Spinal cord (tissue), 10 donors: ENCODE measurements at places on chromosomes 12 and 14. TPM values are rescaled to one million over a fixed set of nuclear protein-coding genes. Genes with fewer than 3 reads are reported as not detected.

MLEC gene
- 104 TPM for total RNA-seq

KLRC2 gene
- total RNA-seq: 29.0 TPM

LALBA gene
- total RNA-seq: not detected

PTHLH gene
- total RNA-seq: 7.7 TPM

PRKAB1 gene
- 17.4 TPM for total RNA-seq

LRP1-AS gene
- not detected for total RNA-seq

GLI1 gene
- 2.6 TPM for total RNA-seq

TPH2 gene
- 0.11 TPM for total RNA-seq

KCNJ8 gene
- 12.9 TPM for total RNA-seq

CHMP4A gene
- total RNA-seq: 44.2 TPM

GRCh38 chr12:123070267-123071081 is 80.4 kb downstream of the PITPNM2 start:
- H3K27ac ChIP-seq: no peak overlapping the region
- H3K27me3 ChIP-seq: no peaks in the 10 kb centered on the region
- H3K36me3 ChIP-seq: peaks cover 2% of the 10 kb centered on the region

DNA sequence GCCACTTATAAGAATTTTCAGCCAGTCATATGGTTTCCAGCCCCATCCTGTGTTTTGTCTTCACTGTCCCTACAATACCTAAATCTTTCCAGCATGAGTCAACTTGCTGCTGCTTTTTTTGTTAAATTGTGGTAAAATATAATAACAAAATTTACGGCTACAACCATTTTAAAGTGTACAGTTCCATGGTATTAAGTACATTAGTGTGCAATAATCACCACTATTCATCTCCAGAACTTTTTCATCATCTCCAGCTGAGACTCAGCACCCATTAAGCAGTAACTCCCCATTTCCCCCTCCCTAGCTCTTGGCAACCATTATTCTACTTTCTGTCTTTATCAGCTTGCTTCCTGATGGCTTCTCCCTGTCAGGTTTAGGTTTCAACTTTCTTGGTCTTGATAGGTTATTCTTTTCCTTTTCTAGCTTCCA is 39.1 kb downstream of the FRS2 start:
- no peak overlapping the region for H3K4me3 ChIP-seq
- DNase-seq: no peak
- no peak overlapping the region for H3K27ac ChIP-seq
- H3K27me3 ChIP-seq: no peaks in the 10 kb centered on the region
- H3K36me3 ChIP-seq: no peaks in the 10 kb centered on the region
- no peaks in the 10 kb centered on the region for H3K4me1 ChIP-seq

DNA sequence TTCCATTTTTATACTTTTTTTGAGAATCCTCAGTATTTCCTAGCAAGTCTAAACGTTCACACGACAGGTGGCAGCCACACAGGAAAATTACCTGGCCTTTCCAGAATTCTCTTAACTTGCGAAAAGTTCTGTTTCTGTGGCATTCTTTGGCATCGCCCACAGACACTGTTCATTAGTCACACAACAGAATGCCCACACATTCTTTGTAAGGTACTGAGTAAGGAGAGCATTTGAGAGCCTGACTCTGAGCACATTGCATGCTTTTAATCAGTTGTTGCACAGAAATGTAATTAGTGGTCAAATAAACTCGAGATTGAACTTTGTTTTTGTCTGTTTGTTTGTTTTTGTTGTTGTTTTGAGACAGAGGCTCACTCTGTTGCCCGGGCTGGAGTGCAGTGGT is 52.4 kb downstream of the LMNTD1 start:
- no peaks in the 10 kb centered on the region for H3K27me3 ChIP-seq
- no peak for DNase-seq
- H3K36me3 ChIP-seq: no peaks in the 10 kb centered on the region
- H3K4me3 ChIP-seq: no peak overlapping the region

GRCh38 chr14:59037086-59037485 is 151.4 kb upstream of the DAAM1 start:
- H3K4me1 ChIP-seq: no peaks in the 10 kb centered on the region
- no peaks in the 10 kb centered on the region for H3K27me3 ChIP-seq
- DNase-seq: no peak
- H3K36me3 ChIP-seq: no peaks in the 10 kb centered on the region

GRCh38 chr12:13088496-13088895 is 15.0 kb downstream of the GSG1 start:
- peaks cover 3% of the 10 kb centered on the region for H3K4me1 ChIP-seq
- H3K27ac ChIP-seq: no peak overlapping the region
- peaks cover 6% of the 10 kb centered on the region for H3K36me3 ChIP-seq

DNA sequence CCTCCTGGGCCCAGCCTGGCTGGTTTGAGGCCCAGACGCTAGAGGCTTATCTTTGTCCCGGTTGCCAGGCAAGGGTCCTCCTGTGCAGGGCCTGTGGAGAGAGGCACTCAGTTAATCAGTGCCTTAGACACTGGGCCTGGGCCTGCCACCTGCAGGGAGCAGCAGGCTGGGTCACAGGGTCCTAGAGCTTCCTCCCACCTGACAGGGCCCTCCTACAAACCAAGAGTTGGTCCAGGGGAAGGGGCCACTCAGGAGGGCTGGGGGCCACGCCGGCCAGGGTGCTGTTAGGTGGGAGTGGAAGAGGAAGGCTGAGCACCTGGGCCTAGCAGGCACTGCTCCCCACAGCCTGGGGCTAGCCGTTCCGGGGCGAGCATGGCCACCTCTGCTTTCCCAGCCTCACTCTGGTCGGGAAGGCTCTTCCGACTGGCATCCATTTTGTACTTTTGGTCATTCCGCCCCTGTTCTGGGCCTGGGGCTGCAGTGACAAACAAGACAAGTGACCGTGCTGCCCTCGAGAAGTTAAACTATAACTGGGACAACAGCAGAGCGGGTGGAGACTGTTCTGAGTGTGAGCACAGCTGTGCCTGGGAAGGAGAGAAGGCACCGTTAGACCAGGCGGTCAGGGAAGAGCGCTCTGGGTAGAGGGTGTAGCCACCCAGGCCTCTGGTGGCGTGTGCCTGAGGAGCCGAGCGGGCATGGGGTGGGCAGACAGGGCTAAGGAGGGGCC is 27.2 kb downstream of the FBRSL1 start:
- peaks cover 71% of the 10 kb centered on the region for H3K36me3 ChIP-seq
- no peak overlapping the region for H3K4me3 ChIP-seq
- H3K27ac ChIP-seq: no peak overlapping the region
- no peak for DNase-seq

DNA sequence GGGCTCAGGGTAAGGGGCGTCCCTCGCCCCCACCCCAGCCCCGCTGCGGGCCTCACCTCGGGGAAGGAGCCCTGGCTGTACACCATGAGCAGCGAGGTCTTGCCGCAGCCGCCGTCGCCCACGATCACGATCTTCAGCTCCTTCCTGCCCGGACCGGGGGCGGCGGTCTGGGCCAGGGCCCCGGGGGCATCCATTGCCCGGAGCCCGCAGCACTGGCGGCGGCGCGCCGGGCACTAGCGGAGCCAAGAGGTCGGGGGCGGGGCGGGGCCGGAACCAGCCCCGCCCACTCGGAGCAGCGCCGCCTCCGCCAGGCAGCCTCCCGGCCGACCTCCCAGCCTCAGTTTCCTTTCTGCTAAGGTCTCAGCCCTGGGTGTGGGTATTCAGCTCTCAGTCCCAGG is at the start of gene RHOF:
RHOF (minus strand) TSS at position 249 of the 398 bp plus-strand sequence; CDS start at position 194, 55 bp downstream.
- peak within 1 kb of the TSS; percentile 52 for H3K4me3 ChIP-seq
- peaks cover 78% of the 10 kb centered on the region for H3K4me1 ChIP-seq
- peaks cover 60% of the 10 kb centered on the region for H3K36me3 ChIP-seq

GRCh38 chr12:31531893-31532292 is 59.0 kb downstream of the DENND5B start:
- no peaks in the 10 kb centered on the region for H3K27me3 ChIP-seq
- H3K36me3 ChIP-seq: no peaks in the 10 kb centered on the region
- H3K4me3 ChIP-seq: no peak overlapping the region
- DNase-seq: no peak
- no peak overlapping the region for H3K27ac ChIP-seq
